ENCODE measurements at places on chromosomes 1 and 21.

- DNase-seq = no peak
Observed at GRCh38 chr1:11462224-11462923, 16.6 kb upstream of the DISP3 start.

DNA sequence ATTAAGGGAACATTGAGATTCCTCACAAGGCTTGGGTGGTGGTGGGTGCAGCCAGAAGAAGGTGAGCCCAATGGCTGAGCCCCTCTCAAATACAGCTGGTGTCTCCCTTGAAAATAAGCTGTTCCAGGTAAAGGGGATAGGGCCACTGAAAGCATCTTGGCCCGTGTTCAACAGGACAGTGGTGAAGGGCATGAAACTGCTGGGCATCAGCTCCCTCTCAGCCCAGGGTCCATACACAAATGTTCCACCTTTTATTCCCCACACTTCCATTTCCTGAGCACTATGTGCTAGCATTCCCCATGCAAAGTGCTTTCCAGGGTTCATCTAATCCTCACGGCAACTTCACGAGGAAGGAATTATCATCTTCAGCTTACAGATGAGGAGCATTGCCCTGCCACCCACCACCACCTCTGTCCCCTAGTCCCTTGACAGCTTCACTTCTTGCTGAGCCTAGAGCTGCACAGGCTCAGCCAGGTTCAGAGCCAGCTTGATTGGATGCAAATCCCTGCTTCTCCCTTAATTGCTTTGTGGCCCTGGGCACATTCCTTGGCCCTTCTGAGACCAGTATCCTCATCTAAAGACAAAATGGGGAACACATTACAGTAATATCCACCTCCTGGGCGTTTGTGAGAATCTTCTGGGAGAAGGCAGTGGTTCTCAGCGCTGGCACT lies 9.6 kb downstream of the TAGLN2 start:
- no peak for DNase-seq

DNA sequence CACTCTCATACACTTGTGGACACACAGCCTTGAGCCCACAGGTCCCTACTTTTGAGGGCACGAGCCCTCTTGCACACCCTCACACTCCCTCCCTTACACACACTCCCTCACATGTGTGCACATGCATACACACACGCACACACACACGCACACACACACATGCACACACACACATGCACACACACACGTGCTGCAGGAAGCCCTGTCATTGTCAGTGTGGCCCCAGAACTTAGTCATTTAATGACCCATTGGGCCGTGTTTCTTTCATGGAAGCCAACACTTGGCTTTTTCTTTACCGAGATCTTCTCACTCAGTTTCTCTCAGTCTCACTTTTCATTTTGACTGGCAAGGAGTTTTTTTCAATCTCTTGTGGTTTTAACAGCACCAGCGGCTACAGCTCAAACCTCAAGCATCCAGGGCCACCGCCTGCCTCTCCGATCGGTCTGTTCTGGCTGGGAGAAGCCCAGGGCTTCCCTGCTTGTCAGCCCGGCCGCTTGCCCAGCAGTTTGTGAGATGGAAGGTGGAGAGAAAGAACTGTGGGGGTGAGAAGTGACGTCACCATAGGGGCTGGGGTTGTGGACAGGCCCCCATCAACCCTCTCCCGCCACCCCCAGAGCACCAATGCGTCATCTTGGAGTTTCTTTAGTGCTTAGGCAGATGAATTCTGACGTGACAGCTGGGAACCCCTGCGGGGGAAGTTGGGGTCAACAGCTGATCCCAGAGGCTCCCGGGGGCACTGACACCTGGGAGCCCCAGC lies 15.8 kb upstream of the TNFRSF8 start:
- DNase-seq = no peak

GRCh38 chr1:69898403-69898947 lies 306.9 kb downstream of the LRRC40 start:
- DNase-seq = no peak

GRCh38 chr1:60280256-60280655 lies 206.7 kb upstream of the C1orf87 start:
- DNase-seq = no peak

- no peak for DNase-seq
Observed at GRCh38 chr21:38766987-38767722, 38.6 kb upstream of the ETS2 start.

DNA sequence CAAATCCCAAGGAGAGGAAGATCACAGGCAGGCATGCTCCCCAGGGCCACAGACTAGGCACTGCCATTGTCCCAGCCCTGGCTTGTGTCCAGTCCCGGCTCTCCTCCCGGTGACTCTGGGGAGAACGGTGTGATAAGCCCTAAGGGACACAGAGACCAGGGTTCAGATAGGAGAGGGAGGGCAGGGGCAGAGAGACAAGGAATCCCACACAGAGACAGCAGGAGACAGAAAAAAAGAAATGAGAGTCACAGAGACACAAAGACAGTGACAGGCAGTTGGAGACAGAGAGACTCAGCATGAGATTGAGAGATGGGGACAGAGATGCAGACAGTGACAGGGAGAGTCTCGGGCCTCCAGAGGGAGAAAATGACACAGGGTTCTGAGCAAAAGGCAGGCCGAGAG lies 361 bp downstream of the INSRR start:
- no peak for DNase-seq

DNA sequence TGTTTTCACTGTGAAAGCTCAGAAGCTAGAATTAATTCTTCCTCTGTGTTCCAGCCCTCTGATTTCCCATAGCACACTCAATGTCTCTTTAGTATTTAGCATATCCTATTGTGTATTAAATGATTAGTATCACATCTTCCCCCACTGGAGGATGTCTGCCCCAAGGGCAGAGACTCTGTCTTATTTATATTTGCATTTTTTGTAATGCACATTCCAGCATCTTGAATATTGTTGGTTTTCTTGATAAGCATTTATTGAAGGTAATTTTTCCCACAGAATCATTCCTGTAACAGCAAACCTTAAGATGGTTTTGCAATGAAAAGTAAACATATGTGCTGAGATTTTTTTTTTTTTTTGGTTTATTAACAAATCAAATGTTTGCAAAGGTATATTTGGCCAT lies 34.1 kb downstream of the CENPF start:
- DNase-seq = no peak

DNA sequence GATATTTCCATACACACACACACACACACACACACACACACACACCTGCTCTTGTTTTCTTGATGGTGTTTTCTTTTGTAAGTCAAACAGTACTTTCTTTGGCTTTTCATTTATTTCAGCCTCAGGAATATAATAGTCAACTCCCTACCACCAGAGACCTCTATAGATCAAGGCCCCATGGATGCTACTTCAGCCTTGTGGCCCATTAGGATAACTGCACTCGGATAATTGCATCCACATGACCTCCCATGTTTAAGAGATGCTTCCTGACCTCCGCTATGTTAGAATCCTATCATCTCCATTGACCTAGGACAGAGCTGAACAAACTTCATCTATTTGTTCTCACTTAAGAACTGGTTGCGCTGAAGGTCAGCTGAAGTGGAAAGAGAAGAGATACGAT lies 1094.0 kb upstream of the B3GALT2 start:
- DNase-seq = no peak

GRCh38 chr1:170068923-170069322 lies 5.6 kb downstream of the KIFAP3 start:
- DNase-seq = no peak

DNA sequence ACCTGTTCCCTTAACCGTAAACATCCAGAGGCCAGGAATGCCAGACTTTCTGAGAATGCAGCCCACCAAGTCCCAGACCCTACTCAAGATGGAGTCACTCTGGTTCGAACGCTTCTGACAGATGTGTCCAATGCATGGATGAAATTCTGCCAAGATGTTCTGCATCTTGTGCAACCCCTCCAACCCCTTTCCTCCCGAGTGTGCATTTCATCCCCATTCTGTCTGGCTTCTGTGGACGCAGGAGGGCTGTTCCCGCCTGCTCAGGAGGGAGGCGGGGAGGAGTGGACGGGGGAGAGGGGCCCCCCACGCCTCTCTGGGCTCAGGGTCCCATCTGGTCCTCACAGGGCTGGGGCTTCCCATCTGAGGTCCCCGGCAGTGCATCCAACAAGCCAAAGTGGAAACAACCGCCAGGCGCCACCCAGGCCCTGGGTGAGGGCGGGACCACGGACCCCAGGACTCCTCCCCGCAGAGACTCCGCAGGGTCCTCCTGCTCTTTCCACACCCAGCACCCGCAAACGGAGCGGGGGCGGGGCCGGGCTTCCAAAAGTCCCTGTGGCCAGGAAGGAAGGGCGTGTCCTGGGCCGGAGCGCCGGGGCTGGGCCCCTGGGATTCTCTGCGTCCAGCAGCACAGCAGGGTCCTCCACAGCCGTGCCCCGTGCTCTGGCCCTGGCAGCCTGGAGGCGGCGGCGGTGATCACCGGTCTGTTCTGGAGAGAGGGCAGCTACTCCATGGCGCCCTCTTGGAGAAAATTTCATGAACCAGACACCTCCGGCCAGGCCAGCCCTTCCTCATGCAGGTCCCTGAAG lies 27.8 kb upstream of the SUMO3 start:
- no peak for DNase-seq

- no peak for DNase-seq
Observed at GRCh38 chr1:184423649-184424048, 36.8 kb downstream of the C1orf21 start.

DNA sequence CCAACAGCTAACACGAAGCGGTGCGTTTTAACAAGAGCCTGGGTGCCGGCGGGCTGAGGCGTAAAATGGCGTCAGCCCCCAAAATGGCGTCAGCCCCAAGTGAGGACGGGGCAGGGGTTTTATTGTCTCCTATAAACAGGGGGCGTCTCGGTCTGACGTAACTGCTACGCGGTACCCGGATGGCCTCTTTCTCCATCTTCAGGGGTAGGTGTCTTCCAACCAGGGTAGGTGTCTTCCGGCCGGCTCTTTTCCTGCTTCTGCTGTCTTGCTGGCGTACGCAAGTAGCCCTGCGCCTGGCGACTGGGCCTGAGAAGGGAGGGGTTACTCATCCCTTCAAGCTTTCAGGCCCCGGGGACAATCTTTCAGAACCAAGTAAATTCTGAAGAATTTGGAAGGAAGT lies 45.3 kb downstream of the LGR6 start:
- no peak for DNase-seq

DNA sequence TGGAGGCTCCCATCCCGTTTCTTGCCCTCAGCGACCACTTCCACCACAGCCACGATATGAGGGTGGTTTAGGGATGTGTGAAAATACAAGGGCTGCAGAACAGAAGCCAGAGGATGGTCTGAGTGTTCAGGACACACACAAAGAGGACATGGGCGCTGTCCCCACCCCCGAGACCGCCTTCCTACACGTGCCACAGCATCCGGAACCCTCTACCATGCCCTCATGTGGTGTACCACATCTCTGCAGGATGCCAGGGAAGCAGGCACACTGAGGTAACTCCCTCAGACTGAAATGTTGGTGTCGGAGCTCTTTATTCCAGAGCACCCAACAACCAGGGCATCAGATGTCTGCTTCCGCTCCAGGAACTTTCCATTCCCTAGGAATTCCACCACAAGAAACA lies 23.1 kb downstream of the NPHP4 start:
- DNase-seq = no peak

DNA sequence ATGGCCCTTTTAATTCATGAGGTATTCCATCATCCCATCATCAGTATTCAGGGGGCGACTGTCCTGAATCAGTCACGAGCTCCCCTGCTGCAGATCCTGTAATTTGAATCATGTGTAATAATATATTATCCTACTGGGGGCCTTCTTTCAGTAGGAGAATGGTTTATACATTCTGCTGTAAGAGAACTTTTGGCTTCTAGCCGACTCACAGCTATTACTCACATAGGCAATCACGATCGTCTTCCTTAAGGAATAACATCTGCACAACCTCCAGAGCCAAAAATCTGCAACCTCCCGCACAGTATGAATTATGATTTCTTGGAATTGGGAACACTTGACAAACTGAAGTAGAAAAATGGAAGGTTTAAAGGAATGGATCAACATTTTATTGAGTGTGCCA lies 343.0 kb downstream of the USP25 start:
- no peak for DNase-seq

- DNase-seq = no peak
Observed at GRCh38 chr1:201842472-201843027, 13.6 kb downstream of the IPO9 start.

- DNase-seq = no peak
Observed at GRCh38 chr1:243834130-243834529, 15.9 kb downstream of the AKT3 start.

DNA sequence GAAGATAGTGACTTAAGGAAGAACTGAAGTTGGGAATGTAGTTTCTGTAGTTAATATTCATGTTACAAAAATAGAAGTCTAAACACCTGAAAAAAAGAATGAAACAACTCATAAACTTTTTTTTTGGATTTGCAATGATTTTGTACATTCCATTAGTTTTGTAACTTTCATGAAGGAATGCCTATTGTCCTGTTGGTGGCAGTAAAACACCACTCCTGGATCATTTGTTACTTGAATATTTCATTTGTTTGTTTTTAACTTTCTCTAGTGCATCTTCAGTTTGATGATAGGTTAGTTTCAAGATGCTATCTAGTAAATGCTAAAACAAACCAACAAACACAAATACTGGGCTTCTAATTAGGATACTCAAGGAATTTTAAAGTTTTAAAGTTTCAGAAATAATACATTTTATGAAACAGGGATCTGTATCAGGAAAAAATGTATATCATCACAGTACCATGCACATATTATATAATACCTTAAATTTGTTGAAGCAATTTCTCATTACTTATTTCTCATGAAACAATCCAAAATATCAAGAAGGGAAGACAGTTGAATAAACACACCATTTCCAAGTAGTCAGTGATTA lies 229.7 kb upstream of the CACYBP start:
- peak; percentile 27 for DNase-seq

DNA sequence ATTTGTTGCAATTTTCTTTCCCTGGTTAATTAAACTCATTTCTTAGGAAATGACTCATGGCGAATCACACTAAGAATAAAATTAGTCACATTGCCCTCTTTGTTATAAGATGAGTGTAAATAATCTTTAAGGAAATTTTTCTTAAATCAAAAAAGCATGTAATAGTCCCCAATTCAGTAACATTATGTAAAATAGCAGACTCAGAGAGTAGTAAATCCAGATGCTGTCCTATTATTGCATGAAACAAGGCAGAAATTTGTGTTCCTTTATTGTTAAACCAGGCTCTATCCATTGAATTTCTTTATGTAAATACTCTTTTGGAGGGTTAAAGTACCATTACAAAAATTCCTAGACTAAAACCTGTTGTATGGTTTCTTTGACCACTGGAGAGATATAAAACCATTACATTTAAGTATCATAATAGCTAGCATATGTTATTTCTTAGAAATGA lies 154.5 kb upstream of the C1orf87 start:
- DNase-seq = no peak

GRCh38 chr1:155186067-155186793 lies 12.6 kb downstream of the TRIM46 start:
- DNase-seq = no peak
